ENCODE measurements at places on chromosomes 7 and 10. TPM values are rescaled to one million over a fixed set of nuclear protein-coding genes. Genes with fewer than 3 reads are reported as not detected.

DNA sequence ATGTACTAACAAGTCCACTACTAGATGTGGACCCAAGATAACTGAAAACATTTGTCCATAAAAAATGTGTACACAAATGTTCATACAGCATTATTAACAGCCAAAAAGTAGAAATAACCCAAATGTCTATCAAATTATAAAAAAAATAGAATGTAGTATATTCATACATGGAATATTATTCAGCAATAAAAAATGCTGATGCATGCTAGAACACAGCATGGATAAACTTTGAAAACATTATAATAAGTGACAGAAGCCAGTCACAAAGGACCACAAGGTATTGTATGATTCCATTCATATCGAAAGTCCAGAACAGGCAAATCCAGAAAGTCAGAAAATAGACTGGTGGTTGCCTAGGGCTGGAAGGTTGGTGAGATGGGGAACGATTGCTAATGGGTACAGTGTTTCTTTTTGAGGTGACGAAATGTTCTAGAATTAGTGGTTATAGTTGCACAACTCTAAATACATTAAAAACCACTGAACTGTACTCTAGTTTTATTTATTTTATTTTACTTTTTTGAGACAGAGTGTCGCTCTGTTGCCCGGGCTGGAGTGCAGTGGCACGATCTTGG is 43.3 kb upstream of the ANLN start:
- H3K27me3 ChIP-seq, result peaks cover 2% of the 10 kb centered on the region
- no peak for DNase-seq
- no peaks in the 10 kb centered on the region for H3K4me1 ChIP-seq
- no peak overlapping the region for H3K4me3 ChIP-seq

- no peaks in the 10 kb centered on the region for H3K4me1 ChIP-seq
- no peaks in the 10 kb centered on the region for H3K36me3 ChIP-seq
- peak; percentile 52 for DNase-seq
- H3K4me3 ChIP-seq, result peak within 1 kb of the TSS; percentile 87
- H3K27me3 ChIP-seq, result peaks cover 8% of the 10 kb centered on the region
These were observed at the start of gene PDE1C for GRCh38 chr7:32070406-32071360. TSS of gene PDE1C (minus strand) at chr7:32070407.

DNA sequence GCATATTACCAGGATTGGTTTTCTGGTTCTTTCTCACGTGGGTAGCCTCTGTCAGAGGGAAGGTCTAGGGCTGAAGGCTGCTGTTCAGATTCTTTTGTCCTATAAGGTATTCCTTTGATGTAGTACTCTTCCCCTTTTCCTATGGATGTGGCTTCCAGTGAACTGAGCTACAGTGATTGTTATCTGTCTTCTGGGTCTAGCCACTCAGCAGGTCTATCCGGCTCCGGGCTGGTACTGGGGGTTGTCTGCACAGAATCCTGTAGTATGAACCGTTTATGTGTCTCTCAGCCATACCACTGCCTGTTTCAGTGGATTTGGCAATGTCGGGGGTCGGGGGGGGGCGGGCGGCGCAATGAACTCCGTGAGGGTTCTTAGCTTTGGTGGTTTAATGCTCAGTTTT is 84.5 kb upstream of the C10orf90 start:
- H3K27ac ChIP-seq, result no peak overlapping the region
- no peaks in the 10 kb centered on the region for H3K36me3 ChIP-seq
- peaks cover 2% of the 10 kb centered on the region for H3K27me3 ChIP-seq
- no peak overlapping the region for H3K4me3 ChIP-seq
- no peak for DNase-seq

DNA sequence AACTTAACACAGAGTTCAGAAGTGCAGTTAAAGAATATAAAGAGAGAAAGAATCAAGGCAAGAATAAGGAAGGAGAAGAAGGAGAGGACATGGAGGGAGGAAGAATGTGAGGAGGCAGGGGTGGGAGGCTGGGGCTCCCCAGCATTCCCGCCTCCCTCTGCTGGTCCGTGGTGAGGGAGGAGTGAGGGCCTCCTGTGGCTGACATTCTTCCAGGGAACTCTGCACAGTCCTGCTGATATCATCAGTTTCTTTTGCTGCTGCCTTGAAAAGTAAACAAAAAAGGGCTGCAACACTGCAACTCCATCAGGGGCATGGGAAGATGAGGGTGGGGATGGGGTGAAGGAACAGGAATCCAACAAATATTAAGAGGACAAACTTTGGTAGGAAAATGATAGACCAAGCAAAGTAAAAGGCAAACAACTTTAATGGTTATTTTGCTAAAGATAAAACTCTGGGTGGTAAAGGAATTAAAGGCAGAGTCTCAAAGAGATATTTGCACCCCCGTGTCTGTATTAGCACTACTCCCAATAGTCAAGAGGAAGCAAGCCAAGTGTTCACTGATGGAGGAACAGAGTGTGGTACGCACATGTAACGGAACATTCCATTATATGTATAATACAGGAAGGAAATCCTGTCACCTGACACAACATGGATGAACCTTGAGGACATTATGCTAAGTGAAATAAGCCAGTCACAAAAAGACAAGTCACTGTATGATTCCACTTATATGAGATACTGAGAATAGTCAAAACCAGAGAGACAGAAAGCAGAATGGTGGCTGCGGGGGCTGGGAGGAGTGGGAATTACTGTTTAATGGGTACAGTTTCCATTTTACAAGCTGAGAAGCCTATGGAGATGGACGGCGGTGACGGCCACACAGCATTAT is 8.0 kb upstream of the SPOCK2 start:
- no peak overlapping the region for H3K4me3 ChIP-seq
- H3K36me3 ChIP-seq, result no peaks in the 10 kb centered on the region
- no peak overlapping the region for H3K27ac ChIP-seq
- peaks cover 16% of the 10 kb centered on the region for H3K4me1 ChIP-seq
- H3K27me3 ChIP-seq, result no peaks in the 10 kb centered on the region
- no peak for DNase-seq

DNA sequence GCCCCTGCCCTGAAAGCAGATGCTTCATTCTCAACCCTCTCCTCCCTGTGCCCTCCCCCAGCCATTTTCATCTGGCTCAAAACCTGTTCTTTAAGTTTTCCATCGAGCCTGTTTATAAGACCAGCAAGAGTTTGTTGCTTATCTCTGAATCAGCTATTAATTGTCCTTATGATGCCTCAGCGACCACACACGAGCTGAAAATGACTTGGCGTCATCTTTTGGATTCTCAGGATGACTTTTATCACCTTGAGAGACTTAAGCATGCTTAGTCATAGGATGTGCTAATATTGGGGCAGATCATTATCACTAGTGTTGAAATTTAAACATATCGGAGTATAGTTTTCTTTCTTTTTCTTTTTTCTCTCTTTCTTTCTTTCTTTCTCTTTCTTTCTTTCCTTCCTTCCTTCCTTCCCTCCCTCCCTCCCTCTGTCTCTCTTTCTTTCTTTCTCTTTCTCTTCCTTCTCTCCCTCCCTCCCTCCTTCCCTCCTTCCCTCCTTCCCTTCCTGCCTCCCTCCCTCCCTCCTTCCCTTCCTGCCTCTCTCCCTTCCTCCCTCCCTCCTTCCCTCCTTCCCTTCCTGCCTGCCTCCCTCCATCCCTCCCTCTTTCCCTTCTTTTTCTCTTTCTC is 184.5 kb downstream of the PHTF2 start:
- H3K36me3 ChIP-seq, result no peaks in the 10 kb centered on the region
- DNase-seq, result no peak
- H3K4me3 ChIP-seq, result no peak overlapping the region
- peaks cover 5% of the 10 kb centered on the region for H3K4me1 ChIP-seq
- no peaks in the 10 kb centered on the region for H3K27me3 ChIP-seq
- no peak overlapping the region for H3K27ac ChIP-seq

GRCh38 chr10:118720685-118721538 is 33.9 kb downstream of the CACUL1 start:
- H3K4me3 ChIP-seq, result no peak overlapping the region
- no peak overlapping the region for H3K27ac ChIP-seq
- no peaks in the 10 kb centered on the region for H3K36me3 ChIP-seq
- peaks cover 9% of the 10 kb centered on the region for H3K27me3 ChIP-seq
- DNase-seq, result no peak
- peaks cover 22% of the 10 kb centered on the region for H3K4me1 ChIP-seq

DNA sequence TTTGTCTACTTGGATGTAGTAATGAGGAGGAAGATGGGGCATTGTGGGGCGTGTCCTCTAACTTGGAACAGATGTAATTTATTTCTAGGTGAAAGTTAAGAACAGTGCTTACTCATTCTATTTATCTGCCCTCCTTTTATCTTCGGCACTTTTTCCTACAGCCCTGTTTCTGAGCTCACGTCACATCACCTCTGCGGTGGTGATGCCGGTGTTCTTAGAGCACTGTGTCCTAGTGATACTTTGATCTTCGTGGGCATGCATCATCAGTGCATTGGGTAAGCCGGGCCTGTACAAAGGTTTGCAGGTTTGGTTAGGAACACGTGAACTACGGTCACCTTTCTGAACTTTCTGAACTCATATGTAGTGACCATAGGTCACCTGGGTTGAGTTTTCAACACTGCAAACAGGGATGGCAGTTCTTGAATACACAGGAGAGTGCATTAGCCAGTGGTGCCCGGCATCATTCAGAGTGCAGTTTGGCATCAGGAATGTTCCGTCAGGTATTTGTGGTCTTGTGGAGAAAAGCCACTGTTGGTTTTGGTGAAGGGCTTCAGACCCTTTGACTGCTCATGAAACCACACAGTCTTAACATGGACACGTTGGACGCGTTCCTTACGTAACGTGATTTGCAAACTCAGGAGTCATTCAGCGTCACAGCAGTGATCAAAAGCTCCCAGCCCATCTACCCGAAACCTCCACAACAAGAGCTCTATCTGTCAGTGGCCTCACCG is 5.6 kb downstream of the POR start:
- H3K4me3 ChIP-seq, result no peak overlapping the region
- DNase-seq, result no peak
- H3K27ac ChIP-seq, result no peak overlapping the region
- no peaks in the 10 kb centered on the region for H3K27me3 ChIP-seq
- no peaks in the 10 kb centered on the region for H3K36me3 ChIP-seq
- peaks cover 11% of the 10 kb centered on the region for H3K4me1 ChIP-seq

DNA sequence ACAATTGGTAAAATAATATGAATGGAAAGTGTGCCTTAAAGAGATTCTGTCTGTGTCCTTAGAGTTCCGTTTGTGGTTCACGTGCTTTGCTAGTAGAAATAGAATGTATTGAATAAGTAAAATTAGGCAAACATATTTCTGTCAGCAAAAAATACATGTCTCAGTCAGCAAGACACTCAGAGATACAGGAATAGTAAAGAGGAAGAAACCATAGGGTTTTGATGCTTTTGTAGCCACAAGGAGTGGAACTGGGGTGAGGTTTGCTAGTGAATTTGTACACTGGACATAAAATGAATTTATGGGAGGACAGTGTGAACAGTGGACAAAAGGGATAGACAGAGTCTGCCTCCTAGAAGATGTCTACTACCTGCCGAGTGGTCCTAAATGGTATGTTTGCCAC is 289.2 kb upstream of the NRP1 start:
- H3K4me1 ChIP-seq, result peaks cover 9% of the 10 kb centered on the region
- H3K4me3 ChIP-seq, result no peak overlapping the region
- H3K27me3 ChIP-seq, result peaks cover 4% of the 10 kb centered on the region
- DNase-seq, result no peak
- H3K27ac ChIP-seq, result no peak overlapping the region

DNA sequence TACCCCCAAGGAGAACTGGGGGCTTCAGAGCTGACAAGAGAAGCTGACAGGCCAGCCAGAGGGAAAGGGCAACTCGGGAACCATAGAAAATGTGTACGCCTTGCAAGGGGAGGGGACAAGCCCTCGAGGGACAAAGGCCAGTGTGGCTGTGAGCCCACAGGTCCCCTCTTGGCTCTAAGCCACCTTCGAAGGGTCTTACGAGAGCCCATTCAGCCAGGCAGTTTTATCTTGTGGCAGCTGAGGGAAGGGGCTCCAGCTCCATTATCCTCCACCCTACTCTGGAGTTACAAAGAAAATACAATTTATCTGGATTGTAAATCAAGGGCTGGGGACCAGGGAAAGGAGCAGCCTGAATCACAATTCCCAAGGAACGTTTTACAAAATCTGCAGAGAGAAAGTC is 159.5 kb upstream of the ZMIZ1 start:
- no peaks in the 10 kb centered on the region for H3K36me3 ChIP-seq
- peaks cover 24% of the 10 kb centered on the region for H3K4me1 ChIP-seq
- H3K4me3 ChIP-seq, result no peak overlapping the region
- no peak for DNase-seq
- H3K27me3 ChIP-seq, result peaks cover 4% of the 10 kb centered on the region
- no peak overlapping the region for H3K27ac ChIP-seq

GRCh38 chr7:14717816-14718215 is 184.7 kb downstream of the DGKB start:
- no peak overlapping the region for H3K4me3 ChIP-seq
- H3K27me3 ChIP-seq, result no peaks in the 10 kb centered on the region

DNA sequence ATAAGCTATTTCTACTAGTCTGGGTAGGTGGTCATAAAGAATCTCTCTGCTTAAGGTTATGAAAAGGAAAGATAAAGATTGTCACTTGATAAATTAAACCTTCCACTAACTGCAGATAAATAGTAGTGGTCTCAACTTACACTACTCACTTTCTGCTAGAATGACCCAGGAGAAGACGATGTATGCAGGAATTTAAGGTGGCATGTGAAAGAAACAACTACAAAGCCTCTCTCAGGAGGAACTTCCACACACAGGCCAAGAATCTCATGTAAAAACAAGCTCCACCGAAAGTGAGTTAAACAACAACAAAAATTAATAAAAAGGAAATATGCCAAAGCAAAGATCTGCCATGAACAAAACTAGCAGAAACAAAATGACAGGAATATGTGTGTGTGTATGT is 165.4 kb downstream of the CDC14C start:
- H3K36me3 ChIP-seq, result no peaks in the 10 kb centered on the region
- H3K27me3 ChIP-seq, result no peaks in the 10 kb centered on the region
- peaks cover 7% of the 10 kb centered on the region for H3K4me1 ChIP-seq
- no peak overlapping the region for H3K27ac ChIP-seq

DNA sequence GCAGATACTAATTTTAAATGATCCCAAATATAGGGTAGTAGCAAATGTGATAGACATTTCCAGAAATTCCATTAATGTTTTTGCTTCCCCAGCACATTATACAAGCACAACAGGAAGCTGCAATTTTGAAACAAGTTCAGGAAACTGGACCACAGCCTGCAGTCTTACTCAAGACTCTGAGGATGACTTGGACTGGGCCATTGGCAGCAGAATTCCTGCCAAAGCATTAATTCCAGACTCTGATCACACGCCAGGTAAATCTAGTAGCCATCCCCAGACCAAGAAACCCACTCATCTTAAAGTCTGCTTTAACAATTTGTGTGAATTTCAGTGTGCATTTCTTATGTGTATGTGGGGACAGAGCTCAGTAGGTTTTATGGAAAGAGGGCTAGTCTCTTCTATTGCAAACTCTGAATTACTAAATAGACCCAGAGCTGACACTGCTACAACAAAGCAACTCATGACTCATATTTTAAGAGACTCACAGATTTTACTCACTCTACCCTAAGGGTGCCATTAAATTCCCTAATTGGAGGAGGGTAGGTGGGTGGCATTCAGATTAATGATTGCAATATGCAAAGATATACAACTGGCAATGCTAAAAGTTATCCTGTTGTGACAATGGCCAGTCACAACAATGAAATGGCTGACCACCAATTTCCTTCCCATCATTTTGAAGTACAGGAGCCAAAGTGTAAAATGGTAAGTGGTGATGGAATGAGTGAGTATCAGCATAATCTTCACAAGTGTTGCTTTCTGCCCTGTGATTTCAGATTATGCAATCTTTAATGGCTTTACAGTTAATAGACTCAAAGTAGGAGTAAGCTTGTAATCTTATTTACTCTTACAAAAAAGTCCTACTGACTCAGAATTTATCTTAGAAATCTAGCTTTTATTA is 317.6 kb upstream of the PLXDC2 start:
- H3K27me3 ChIP-seq, result no peaks in the 10 kb centered on the region
- no peaks in the 10 kb centered on the region for H3K36me3 ChIP-seq
- no peaks in the 10 kb centered on the region for H3K4me1 ChIP-seq
- DNase-seq, result no peak

Gene GOLGA7B
- 21.5 TPM for total RNA-seq

Gene ZNF727
- not detected for total RNA-seq

Gene HOXA3
- total RNA-seq, result not detected

Gene ZNF804B
- 0.10 TPM for total RNA-seq

Gene SPDYE11
- 0.25 TPM for total RNA-seq

Gene IFIT1B
- total RNA-seq, result not detected

Gene FAM221A
- total RNA-seq, result 23.2 TPM

Measured in glutamatergic neuron (in vitro differentiated cells).